ENCODE measurements at places on chromosomes 12 and 14.

GRCh38 chr14:36442824-36443241, 77.2 kb downstream of the NKX2-1 start:
- DNase-seq, result no peak

DNA sequence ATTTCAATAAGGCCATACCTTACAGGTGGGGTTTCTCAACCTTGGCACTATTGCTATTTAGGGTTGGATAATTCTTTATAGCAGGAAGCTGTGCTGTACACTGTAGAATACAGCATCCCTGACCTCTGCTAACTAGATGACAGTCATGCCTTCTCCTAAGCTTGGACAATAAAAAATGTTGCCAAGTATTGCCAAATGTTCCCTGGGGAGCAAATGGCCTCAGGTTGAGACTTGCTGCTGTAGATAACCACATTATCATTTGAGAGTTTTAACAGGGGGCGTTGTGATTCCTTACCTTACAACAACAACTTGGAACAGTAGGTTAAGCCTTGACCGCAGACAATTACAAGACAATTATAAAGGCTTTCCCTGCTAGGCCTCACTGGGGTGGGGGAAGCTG, 1073.6 kb upstream of the TMEM132C start:
- no peak for DNase-seq

- no peak for DNase-seq
Measured at GRCh38 chr14:80926397-80927082, 15.0 kb downstream of the CEP128 start.

DNA sequence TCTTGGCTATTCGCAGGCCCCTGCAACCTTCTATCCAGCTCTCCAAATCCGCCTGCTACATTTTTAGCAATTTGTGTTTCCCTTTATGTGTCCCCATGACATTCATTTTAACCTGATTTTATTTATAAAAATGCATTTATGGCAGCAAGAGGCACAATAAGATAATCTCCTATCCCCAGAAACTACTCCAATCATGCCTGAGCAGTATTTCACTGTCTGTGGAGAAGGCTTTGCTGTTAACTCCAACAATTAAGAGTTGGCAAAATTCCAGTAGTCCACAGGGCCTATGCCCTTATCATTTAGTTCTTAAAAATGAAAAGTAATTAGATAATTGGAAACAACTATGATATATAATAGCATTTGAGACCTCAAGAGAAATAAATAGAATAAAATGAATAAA, 462.4 kb downstream of the TRHDE start:
- DNase-seq, result no peak

GRCh38 chr14:63650256-63650952, 8.7 kb upstream of the WDR89 start:
- peak; percentile 22 for DNase-seq

DNA sequence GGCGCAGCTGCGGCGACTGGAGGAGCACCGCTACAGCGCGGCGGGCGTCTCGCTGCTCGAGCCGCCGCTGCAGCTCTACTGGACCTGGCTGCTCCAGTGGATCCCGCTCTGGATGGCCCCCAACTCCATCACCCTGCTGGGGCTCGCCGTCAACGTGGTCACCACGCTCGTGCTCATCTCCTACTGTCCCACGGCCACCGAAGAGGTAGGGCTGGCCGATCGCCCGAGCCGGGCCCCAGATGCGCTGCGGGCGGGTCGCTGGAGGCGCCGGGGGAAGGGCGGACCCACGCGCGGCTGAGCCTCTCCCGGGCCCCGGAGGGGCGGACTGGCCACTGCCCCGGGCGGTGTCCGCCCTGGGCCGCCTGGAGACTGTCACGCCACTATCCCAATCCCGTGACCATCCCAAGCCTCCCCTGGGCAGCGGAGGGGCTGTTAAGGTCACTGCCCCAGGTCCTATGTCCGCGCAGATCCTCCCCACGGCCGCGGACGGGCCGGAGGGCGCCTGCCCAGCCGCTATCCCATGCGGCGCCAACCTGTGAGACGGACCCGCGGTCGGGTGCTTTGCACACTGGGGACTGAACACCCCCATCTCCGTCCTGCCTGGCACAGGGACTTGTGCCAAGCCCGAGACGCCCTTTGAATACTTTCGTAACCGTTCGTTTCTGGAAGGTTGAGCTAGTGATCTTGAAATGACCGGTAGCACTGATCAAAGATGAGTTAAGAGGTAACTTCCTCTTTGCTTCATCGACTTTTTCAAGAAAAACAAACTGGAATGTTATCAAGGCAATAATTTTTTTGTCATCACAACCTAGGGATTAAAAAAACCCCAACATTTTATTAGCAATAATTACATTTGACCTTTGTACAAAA, 725 bp downstream of the CHPT1 start:
- DNase-seq, result peak; percentile 24

DNA sequence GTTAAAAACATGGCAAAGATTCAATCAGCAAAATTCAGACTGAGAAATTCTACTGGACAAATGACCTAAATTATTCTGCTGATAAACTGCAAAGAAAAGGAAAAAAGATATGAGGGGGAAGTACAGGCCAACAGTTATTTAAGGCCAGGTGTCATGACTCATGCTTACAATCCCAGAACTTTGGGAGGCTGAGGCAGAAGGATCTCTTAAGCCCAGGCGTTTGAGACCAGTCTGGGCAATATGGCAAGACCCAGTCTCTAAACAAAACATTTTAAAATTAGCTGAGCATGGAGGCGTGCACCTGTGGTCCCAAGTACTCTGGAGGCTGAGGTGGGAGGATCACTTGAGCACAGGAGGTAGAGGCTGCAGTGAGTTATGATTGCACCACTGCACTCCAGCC, 91.8 kb upstream of the USP15 start:
- no peak for DNase-seq

- DNase-seq, result no peak
Measured at GRCh38 chr14:69719501-69719951, 47.4 kb upstream of the SRSF5 start.

- no peak for DNase-seq
Measured at GRCh38 chr12:70106347-70106746, 136.9 kb upstream of the CNOT2 start.

DNA sequence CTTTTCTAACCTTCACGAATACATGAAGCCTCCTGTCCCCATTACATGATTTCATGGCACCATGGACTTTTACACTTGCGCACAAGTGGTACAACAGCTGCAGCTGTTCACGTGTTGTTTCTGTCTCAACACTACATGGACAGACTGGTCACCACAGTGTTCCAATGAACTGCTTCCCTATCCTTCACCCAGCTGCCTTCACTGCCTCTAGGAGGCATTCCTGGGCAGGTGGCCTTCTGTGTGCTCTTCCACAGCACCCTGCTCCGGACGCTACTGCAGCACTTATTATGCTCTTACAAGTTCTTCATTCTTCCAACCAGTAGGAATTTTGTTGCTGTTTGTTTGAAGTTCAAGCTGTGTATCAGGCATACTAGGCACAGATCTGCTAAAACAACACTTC, 1.5 kb downstream of the MTERF2 start:
- no peak for DNase-seq

GRCh38 chr14:63164108-63164683, 40.0 kb upstream of the RHOJ start:
- no peak for DNase-seq

GRCh38 chr12:92193846-92194245, 48.2 kb upstream of the BTG1 start:
- no peak for DNase-seq

DNA sequence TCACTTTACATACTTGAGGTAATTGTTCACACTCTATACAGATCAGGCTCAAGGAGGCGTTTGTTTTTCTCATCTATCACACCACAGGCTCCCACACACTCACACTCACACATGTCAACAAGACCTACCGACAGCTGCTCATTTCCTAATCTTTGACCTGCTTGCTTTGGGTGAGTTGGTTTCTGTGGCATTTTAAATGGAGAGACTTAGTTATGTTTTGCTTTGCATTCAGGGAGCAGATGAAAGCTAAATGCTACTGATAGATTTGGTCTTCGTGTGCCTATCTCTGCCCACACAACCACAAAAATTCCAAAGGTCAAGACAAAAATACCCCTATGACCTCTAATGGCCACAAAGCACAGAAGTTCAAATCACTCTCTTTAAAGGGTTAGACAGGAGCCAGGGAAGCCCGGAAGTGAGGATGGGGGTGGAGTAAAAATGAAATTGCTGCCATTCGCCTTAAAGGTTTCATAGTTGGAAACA, 203.5 kb upstream of the G2E3 start:
- DNase-seq, result no peak

DNA sequence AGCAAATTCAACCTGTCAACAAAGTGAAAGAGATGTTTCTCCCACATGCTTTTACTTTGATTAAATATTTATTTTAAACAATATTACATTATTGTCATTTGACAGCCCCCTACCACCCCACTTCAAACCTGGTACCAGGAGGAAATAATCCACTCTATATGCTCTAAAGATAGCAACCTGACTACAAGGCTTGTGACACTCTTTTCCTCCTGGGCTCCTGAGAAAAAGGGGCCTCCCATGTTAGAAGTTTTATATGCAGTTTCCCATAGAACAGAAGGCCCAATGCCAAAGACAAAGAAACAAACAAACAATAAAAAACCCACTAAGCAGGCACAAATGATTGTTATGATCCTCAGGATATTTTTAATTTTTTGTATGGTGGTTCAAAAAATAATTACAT, 73.6 kb downstream of the RPS29 start:
- no peak for DNase-seq

DNA sequence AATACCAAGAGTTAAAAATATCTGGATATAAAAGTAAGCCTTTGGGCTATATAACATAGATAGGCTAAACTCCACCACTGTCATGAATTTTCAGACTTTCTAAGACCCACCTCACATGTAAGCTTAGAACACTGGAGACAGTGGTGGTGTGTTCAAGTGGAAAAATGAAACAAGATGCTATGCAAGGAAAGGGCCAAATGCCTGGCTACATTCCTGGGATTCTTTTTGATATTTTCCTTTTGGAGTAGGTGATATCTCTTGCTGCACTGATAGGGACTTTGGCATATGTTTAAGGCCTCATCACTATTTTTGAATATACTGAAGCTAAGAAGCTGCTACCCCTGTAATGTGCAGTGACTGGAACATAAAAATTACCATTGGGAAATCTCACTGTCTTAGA, 341.3 kb downstream of the SLC16A7 start:
- DNase-seq, result no peak

GRCh38 chr12:104011253-104011652, 38.7 kb downstream of the GLT8D2 start:
- no peak for DNase-seq

GRCh38 chr14:75999511-76000190, 14.1 kb downstream of the IFT43 start:
- DNase-seq, result no peak
